ENCODE measurements at places on chromosomes 12 and 14.
A peak's percentile ranks its signal among the peaks of the same experiment; 100 is the strongest.

- peak; percentile 98 for DNase-seq
Observed at GRCh38 chr12:103093499-103094106, 136.1 kb downstream of the ASCL1 start.

DNA sequence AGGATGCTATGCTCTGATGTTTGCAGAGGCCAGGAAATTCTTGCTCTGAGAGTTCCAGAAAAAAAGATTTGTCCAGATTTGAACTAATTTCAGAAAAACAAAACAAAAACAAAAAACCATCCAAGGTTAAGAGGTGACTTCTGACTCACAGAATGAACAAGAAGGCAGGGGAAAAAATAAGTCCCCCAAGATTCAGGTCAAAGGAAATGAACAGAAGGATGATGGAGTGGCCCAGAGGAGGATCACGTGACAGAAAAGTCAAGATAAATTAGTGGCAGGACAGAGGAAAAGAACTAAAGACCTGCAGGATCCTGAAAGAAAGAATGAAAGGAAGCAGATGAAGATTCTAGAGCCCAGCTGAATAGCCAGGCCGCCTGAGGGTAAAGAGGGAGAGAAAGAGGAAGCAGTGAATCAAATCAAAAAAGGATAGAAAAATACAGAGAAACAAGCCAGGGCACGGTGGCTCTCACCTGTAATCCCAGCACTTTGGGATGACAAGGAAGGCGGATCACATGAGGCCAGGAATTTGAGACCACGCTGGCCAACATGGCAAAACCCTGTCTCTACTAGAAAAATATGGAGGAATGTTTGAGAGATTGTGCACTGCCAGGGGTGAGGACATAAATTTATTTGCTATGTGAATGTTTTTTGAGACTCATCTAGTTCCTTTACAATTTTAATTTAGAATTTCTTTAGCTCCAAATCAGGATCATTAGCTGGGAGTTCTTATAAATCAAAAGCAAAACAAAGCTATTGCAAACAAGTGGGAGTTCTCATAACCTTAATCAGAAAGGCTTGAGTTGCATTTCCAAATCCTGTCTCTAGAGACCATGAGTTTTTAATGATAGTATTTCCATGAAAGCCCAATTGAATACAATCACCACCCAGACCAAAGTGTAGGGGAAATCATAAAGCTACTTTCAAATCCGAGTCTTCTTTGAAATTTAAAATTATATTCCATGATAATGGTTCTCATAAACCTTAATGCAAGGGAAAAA is 217.1 kb upstream of the PLEKHG7 start:
- no peak for DNase-seq

GRCh38 chr12:120455302-120455701 is 9.1 kb downstream of the GATC start:
- DNase-seq = no peak

DNA sequence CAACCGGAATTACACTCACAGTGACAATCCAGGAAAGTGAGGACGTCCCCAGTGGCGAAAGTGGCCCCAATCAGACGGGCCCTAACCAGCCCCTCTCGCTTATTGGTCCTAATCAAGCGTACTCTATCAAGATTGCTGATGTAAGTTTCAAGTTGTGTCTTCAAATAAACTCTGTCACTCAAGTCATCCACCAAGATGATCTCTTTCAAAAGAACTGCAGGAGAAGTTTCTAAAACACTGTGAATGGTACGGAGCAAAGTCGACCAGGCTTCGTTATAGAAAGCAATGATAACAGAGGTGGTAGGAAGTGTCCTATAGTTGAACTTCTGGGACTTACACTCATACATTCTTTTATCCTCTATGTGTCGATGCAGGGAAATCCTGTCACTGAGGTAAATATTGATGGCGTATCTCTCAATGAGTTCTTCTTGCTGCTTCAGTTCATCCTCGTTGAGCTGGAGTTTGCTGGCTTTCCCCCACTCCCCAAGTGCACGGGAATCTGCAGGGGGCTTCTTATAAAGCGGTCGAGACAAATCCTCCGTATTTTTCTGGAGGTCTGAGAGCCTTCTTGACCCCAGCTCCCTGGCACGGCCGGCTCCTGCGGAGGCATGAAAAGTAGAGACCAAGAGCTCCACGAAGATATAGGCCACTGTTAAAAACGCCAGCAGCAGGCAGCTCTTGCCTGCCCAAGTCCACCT is 604 bp downstream of the GALNT4 start:
- DNase-seq = peak; percentile 48

GRCh38 chr12:106418970-106419369 is 61.4 kb downstream of the POLR3B start:
- no peak for DNase-seq

GRCh38 chr12:43576162-43576561 is 24.2 kb upstream of the ADAMTS20 start:
- DNase-seq = no peak

DNA sequence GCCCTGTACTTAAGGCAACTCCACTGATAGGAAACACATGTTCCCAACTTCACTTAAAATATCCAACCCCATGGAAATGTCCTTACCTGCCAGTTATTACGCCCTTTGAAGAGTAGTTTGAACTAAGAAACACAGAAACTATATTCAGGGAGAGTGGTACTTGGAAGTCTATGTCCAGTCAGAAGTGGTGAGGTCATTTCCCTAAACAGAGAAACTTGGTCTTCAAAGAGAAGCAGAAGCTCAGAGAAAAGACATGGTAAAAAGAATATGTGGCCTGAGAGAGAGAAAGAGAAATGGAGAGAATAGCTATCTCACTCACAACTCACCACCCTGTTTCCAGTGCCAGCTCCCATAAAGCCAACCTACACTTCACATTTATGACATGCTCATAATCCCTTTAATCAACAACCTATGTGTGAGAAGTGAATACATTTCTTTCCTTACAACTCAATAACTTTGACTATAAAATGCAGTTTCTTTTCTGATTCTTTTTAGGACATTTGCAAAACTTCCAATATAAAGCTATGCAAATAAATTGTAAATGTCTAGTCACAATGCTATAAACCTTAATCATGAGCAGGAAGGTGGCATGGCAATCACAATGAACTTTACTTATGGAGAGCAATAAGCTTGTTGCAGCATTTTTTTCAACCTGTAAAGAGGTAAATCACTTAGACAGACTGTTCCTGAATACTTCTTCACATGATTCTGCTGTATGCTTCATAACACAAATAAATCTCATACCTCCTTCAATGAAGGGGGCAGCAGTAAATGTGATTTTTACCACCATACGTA is 67.1 kb downstream of the CPNE8 start:
- DNase-seq = peak; percentile 60

DNA sequence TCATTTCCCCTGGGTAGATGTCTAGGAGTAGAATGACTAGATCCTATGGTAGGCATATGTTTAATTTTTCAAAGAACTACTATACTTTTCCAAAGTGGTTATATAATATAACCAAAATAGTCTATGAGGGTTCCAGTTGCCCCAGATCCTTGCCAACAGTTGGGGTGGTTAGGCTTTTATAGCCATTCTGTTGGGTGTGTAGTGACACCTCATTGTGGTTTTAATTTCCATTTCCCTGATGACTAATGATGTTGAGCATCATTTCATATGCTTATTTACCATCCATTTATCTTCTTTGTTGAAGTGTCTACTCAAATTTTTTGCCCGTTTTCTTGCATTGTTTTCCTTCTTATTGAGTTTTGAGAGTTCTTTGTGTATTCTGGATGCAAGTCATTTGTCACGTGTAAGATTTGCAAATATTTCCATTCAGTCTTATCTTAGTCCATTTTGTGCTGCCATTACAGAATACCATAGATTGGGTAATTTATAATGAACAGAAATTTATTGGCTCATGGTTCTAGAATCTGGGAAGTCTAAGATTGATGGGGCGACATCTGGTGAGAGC is 4.7 kb downstream of the SYNE2 start:
- no peak for DNase-seq

DNA sequence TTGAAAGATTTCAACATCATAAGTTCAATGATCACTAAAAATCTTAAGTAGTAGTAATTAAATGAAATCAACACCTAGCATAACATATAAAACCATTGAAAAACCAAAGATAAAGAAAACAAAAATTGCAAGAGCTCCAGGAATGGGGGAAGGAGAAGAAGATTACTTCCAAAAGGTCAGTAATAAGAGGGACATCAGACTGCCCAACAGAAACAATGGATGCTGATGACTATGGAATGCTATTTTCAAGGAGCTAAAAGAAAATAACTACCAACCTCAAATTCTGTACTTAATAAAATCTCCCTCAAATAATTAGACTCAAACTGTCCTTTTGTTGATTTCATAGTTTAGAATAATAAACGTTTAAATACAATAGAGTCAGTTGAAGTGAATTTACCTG is 314.5 kb upstream of the LMO3 start:
- DNase-seq = no peak

GRCh38 chr12:79300199-79300568 is 390.6 kb downstream of the PAWR start:
- no peak for DNase-seq
